ENCODE measurements at places on chromosomes 2 and 18.

DNA sequence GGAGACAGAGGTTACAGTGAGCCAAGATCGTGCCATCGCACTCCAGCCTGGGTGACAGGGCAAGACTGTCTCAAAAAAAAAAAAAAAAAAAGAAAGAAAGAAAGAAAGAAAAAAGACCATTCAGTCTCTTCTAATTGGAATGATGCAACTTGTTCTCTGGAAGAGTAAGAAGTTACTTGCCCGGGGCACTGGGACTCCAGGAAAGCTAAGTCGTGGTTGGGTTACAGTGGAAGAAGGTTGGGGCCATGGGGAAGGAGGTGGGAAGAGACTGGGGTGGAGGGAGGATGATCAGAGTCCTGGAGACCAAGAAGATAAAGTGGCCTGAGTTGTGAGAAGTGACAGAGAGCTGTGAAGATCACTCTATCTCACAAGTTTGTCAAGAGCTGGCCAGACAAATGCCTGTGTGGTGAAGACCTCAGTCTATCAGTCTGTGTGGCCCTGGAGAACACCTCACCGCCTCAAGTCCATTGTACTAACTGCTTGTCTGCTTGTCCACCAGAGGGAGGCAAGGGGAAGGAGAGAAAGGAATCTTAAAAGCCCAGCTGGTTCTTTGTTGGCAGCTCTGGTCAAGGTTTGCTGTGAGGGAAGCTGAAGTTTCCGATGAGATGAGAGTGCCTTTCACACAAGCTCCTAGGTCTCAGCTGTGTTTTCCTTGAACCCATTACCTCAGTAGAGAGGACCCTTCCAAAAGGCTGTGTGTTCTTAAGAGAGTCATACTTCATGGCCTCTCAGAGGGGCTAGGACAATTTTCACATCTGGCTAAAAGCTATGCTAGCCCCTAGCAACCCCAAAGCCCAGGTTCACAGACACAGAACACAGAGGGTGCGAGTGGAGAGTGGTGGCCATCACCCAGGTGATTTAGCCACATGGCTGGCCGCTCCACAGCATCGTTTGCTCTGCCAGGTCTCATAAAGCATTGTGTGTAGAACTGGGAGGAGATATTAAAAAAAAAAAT lies 72.0 kb upstream of the TMEM178A start:
- DNase-seq: peak; percentile 26

- no peak for DNase-seq
These were observed 4.3 kb downstream of the PELI1 start for GRCh38 chr2:64139956-64140355.

DNA sequence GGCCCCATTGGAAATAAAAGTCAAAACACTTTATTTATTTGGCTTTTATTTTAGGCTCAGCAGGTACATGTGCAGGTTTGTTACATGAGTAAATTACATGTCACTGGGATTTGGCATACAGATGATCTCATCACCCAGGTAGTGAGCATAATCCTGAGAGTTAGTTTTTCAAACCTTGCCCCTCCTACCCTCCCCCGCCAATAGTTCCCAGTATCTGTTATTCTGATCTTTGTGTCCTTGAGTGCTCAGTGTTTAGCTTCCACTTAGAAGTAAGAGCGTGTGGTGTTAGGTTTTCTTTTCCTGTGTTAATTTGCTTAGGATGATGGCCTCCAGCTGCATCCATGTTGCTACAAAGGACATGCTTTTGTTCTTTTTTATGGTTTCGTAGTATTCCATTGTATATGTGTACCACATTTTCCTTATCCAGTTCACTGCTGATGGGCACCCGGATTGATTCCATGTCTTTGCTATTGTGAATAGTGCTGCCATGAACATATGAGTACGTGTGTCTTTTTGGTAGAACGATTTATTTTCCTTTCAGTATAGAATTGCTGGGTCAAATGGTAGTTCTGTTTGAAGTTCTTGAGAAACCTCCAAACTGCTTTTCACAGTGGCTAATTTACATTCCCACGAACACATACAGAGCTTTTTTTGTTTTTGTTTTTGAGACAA lies 47.9 kb downstream of the ARMC9 start:
- no peak for DNase-seq

DNA sequence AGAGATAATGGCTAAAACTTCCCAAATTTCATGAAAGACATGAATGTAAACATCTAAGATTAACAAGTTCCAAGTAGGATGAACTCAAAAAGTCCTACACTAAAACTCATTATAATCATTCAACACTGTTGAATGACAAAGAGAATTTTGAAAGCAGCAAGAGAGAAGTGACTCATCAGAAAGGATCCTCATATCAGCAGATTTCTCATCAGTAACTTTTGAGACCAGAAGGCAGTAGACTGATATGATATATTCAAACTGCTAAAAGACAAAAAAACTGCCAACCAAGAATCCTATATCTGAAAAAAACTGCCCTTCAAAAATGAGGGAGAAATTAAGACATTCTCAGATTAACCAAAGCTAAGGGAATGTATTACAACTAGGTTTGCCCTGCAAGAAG lies 130.6 kb upstream of the OTX1 start:
- no peak for DNase-seq

GRCh38 chr18:3458952-3459853 lies 9.2 kb downstream of the TGIF1 start:
- DNase-seq: no peak

DNA sequence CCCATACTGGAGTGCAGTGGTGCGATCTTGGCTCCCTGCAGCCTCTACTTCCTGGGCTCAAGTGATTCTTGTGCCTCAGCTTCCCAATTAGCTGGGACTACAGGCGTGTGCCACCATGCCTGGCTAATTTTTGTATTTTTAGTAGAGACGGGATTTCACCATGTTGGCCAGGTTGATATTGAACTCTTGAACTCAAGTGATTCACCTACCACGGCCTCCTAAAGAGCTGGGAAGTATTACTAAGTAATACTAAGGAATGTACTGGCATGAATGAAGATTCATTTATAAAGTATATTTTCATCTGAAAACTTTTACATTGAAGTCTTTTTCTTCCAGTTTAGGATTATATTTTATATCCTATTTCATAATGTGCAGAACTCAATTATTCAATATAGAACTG lies 38.1 kb downstream of the NUP35 start:
- DNase-seq: peak; percentile 6

DNA sequence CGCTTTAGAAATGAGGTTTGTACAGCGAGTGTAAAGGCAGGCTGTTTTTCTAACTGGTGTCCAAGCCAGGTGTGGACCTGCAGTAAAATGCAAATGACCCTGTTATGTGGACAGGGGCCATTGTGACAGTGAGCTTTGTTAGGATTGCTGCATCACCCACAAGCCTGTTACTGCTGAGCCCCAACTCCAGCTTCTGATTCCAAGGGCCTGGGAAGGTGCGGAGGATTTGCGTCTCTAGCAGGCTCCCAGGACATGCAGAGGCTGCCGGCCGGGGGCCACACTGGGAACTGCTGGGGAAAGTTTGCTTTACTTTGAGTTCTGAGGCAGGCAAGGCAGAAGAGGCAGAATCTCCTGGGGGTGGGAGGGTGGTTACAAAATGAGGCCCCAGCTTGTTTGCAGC lies 164.1 kb downstream of the GLI2 start:
- no peak for DNase-seq

DNA sequence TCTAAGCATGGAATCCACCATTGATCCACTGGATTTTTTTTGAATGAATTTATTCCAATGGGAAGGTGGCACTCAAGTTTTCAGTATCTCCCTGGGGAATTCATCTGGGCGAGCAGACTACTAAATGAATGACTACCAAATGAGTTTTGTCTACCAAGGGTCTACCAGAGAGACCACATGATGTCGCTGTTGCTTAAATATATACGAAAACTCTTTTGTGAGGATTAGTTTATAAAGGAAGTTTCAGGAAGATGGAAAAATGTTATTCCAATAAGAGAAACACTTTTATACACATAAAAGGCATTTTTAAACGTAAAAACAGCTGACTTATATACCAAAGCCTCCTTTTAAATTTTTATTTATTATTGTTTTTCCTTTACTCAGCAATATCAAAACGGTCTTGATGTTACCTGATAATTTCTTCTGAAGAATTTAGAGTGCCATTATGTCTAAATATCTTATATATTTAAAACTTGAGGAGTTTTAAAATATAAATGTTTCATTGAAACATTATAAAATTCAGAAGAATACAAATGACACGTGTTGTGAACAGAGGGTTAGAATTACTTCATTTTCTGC lies 139.7 kb downstream of the HRH4 start:
- DNase-seq: no peak

DNA sequence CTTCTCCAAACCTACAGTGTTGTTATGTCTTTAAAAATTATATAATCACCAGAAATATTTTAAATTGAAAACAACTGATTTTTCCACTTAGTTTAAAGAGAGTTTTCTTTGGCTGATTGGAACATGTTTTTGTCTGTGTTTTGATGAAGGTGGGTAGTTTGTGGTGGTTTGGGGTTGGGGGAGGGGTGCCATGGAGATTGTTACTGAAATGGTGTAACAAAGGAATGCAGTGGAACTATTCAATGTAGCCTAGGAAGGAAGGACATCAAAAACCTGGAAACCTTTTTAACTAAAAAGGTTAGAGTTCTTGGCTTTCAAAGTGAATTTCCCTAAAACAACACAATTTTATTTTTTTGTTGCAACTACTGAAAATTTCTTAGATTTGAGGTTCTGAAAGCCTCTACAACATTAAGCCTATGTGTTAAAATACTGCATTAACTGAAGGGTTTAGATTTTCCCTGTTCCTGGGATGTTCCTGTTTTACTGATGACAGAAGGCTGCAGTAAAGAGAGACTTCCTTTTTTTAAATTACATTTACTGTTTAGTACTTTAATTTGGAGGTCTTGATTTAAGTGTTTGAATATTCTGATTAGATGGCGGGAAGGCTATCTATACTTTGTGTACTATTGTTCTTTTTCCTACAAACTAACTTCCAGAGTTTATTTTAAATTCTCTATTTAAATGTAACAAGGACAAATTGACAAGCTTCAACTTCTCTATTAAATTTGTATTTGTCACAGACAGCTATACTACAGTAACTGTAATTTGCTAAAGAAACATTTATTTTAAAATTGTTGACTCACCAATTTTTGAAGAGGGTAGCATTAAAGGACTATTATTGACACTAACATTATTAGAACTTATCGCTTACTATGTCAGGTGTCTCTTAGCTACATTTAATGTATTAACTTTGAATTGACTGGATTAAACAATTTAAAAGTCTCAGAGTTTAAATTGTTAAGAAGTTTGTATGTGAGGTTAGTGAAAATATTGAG lies 87.7 kb downstream of the LIMS1 start:
- no peak for DNase-seq

DNA sequence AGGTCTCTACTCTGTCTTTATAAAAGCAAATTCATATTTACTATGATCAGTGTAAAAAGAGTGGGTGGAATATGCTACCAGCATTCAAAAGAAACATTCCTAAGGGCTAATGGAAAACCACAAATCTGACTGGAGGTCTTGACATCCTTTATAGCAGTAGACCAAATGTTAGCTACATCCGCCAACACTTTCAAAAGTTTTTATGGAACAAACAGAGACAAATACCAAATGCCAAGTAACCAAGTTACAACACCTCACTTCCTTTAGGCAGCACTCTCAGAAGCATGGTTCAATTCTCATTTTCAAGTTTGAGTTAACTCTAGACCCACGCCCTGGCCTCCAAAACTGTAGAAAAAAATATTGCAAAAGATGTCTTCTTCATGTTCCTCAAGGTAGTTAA lies 78.3 kb upstream of the SETBP1 start:
- no peak for DNase-seq

DNA sequence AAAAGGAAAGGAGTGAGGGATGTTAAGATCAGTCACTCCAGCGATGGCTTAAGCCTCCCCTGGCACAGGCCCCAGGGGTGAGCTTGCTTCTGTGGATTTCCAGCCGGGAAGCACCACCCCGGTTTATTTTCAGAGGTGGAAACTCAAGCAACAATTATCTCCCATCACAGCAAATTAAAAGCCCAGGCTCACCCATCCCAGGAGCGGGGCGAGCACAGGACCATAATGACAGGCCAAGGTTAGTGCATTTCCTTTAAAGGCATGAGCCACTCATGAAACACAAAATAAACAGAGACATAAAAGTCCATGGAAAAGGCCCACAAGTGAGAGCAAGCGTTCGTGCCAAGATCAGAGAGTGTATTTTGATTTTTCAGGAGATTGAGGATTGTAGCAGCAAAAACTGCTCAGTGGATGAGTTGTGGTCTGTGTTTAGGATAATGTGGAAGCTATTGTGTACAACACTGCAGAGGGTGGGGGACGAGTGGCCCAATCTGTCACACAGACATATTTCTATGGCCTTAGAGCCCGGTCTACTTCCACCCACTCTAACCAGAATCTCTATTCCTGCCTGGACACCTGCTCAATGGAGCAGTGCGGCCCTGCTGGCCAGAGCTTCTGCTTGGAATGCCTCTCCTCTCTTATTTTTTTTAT lies 111.4 kb upstream of the CDC42EP3 start:
- no peak for DNase-seq

- no peak for DNase-seq
These were observed 72.5 kb downstream of the NFATC1 start for GRCh38 chr18:79468119-79468789.

- DNase-seq: no peak
These were observed 88.2 kb downstream of the ZNF532 start for GRCh38 chr18:58952858-58953257.

DNA sequence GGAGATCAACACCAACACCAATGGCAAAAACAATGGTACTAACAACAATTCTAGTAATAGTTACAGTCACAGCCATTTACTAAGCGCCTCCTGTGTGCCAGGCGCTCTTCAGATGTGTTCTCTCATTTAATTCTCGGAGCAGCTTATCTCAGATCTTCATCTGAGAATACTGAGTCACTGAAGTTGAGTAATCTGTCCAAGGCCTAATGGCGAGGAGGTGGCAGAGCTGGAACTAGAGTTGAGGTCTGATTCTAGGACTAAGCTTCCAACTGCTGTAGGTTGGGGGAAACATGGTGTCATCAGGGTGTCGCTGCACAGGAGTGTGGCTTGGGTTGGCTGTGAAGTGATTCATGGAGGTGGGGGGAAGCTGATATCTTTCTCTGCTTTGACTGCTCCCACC lies 156.1 kb downstream of the DYSF start:
- peak; percentile 3 for DNase-seq

DNA sequence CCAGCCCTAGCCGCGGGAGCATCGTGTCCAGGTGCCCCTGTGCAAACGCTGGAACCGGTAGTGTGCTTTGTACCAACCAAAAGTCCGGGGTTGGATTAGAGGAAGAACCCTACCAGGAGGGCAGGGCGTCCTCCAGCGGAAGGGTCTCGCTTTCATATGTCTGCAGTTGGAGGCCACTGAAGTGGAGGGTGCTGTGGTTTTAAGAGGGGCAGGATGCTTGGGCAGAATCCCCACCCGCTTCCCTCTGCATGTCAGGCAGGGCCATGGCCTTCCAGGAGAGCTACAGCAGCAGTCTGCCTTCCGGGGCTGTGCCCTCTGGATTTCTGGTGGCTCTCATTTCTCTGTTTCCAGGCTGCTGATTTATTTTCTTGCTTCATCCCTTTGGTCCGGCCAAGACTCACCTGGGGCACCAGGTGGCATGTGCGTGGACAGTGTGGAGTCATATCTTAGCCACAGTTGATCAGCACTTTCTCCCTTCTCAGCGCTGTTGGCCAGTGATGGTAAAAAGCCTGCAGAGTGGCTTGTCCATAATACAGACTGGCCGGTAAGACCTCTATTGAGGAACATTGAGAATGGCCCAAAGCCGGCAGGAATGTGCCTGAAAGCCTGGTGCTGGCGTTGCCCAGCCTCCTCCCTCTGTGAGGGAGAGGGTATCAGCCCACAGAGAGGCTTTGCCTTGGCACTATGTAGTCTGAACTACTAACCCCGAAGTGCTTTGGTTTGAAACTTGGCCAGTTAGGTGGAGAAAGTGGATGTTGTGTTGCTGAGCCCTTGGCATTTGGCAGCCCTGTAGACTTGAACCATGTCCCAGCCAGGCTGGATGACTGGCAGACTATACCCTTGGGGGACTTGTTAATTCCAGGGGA lies 1.8 kb downstream of the AGAP1 start:
- DNase-seq: no peak

- DNase-seq: no peak
These were observed 97.7 kb downstream of the SOCS6 start for GRCh38 chr18:70386582-70386981.
